ENCODE measurements at places on chromosomes 11 and 22.
A peak's percentile ranks its signal among the peaks of the same experiment; 100 is the strongest.

DNA sequence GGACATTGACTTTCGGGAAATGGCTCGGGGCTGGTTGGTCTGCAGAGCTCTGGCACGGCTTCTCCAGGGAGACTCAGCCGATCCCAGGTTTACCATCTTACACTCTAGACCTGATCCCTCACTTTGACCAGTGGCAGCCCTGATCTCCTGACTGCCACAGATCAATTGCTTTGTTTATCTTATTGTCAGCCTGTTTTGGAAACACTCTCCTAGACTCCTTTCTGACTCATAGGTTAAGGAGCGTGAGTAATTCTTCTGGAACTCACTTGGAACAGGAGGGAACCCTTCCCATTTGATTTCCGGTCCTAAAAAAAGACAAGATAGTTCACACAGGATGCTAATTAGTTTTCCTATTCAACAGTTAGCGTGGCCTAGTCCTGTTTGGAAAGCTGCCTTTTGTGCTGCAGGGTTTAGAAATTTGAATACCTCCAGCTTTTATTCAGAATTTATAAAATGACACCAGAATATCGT lies 16.0 kb upstream of the BMAL1 start:
- no peak for DNase-seq

DNA sequence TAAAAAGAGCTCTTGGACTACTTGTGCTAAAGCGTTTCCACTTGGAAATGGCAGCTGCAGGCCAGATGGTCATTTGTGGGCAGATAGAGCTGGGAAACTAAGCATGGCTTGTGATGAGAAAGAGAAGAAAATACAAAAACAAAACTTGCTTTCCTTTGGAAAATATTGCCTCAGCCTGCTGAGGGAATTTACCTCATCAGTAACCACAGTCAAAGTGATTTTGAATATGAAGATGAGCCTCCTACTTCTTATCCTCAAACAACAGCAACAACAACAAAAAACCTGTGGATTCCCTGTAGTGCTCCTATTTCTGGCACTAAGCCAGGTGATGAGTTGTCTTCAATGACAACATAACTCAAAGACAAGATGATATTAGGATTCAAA lies 62.7 kb upstream of the FIBIN start:
- DNase-seq: no peak

GRCh38 chr11:84243629-84244263 lies 957.6 kb upstream of the CCDC90B start:
- no peak for DNase-seq

DNA sequence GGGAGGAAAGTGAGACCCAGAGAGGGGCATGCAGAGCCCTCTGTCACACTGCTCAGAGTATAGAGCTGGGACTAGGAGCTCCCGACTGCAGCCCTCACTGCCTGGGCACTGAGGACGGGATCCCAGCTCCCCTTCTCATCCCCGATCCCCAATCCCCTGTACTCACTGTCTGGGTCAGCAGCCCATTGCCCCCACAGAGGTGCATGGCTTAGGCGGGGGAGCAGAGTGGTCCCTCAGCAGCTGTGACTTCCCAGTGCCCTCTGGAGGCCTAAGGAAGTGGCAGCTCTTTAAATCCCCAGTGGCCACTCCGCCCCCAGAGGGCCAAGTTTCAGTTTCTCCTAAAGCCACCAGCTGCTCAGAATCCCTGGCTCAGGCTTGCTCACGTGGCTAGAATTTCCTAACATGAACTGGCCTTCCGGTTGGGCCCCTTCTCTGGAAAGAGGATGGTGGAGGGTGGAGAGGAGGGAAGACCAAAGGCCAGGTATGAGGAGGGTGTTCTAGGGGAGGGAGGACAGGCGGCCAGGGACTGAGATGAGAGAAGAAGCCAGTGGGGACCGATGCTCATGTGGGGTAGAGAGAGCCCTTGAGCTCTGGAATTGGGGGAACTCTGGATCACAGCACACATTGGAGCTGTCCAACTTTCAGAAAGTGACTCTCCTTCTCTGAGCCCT lies at the start of gene BATF2:
TSS of gene BATF2 (minus strand) at position 262 of the 671 bp plus-strand sequence. CDS start at position 205, 57 bp downstream.
- DNase-seq: peak; percentile 72

DNA sequence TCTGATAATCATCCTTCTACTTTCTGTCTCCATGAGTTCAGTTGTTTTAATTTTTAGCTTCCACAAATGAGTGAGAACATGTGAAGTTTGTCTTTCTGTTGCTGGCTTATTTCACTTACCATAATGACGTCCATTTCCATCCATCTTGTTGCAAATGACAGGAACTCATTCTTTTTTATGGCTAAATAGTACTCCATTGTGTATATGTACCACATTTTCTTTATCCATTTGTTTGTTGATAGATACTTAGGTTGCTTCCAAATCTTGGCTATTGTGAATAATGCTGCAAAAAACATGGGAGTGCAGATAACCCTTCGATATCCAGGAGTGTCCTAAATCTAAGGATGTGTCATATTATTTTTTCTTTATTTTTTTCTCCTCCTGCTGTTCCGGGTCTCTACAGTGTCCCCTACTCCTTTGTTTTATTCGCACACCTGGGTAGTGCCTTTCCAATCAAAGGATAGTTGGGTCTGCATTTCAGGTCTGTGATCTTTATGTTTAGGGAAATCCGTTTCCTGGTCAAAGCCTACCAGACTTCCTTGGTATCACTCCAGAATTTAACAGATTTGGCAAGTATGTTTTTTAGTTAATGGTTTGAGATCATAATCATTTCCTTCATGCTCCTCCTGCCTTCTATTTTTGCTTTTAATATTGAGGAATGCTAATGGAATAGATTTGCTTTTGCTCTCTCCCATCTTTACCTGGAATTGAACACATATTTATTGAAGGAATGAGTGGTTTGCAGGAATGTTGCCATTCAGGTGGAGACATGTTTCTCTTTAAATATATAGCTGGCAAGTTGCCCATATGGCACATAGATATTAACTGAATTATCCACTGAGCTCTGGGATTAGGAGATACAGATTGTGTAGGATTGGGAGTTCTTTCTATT lies 53.7 kb downstream of the ARHGEF12 start:
- no peak for DNase-seq

GRCh38 chr22:43993072-43993760 lies 30.9 kb upstream of the PARVB start:
- DNase-seq: peak; percentile 75

- no peak for DNase-seq
Measured at GRCh38 chr11:26909515-26909914, 84.4 kb upstream of the FIBIN start.

DNA sequence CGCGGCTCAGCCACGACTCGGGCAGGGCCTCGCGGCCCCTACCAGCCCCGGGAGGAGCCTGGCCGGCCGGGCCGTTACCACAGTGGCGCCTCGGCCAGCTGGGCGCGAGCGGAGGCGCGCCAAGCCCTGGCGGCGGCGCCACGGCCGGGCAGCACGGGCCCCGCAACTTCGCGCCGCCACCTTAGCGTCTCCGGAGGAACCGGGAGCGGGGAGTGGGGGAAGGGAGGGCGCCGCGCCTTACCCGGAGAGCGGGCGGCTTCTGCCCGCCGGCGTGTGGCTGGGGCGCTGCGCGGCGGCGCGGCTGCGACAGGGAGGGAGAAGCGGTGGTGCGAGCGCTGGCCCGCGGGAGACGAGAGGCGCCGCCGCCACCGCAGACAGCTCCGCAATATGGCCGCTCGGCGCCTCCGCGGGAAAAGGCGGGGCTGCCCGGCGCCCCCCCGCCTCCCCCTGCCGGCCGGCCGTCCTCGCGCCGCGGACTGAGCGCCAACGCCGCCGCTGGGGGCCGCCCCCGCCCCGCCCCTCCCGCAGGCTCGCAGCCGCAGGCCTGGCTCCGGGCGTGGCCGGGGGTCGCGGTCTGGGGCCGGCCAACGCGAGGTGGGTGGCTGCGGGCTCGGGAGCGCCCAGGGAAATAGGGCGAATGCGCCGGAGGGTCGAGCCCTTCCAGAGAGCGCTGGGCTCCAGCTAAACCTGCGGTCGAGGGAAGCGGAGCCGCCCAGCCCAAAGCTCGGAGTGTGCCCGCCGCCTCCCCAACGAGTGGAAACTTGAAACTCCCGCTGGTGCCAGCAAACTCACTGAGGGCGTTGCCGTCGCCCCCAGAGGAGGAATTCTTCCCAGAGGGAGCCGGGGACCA lies at the start of gene RDX:
TSS of gene RDX (minus strand) at position 389 of the 850 bp plus-strand sequence. CDS start 16,922 bp downstream, outside the sequence.
- DNase-seq: peak; percentile 77

DNA sequence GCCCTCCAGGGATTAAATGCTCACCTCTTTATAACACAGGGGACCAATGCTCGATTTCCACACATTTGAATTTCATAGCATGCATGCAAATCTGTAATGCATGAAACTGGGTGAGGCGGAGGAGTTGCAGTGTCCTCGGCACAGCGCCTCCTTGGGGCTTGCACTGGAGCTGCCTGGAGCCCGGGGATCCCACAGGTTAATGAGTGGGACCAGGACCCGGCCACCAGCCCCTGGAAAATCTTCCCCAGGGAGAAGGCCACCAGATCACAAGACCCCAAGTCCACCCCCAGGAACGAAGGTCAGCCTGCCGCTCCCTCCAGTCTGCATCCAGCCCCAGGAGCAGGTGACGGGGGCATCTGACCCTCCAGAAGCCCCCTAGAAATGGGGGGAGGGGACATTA lies 119.1 kb downstream of the MN1 start:
- no peak for DNase-seq

DNA sequence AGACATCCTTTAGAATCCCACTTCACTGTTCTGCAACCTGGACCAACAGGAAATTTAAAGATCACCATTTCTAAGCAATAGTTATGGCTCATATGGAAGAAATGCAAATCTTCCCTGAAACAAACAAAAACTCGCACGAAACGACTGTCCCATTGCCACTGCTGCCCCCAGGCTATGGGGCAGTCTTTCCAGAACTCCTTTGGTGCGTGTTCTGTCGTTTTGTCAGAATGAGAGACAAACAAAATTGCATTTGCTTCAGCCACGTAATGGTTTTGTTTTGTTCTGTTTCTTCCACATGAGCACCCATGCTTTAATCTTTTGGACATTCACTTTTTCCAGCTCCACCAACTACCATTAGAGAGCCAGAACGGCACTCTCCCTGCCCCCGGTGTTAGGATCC lies 10.8 kb upstream of the FBLN1 start:
- DNase-seq: no peak

DNA sequence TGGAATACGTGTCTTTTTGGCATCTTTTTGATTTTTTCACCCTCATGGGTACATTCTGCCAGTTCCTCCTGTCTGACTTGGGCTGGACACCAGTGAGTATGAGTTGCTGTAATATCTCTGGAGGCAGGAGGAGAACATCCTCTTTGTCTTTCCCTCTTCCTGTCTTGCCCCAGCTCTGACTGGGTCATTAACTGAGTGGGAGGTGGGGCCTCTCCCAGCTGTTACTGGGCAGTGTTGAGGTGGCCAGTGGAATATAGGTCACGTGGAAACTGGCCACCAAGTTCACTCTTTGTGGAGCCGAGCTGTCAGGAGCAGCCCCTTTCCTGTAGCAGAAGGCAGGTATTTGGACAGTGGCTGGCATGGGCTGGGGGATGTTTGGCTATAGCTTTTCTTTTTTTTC lies 2.2 kb downstream of the GLB1L2 start:
- no peak for DNase-seq

DNA sequence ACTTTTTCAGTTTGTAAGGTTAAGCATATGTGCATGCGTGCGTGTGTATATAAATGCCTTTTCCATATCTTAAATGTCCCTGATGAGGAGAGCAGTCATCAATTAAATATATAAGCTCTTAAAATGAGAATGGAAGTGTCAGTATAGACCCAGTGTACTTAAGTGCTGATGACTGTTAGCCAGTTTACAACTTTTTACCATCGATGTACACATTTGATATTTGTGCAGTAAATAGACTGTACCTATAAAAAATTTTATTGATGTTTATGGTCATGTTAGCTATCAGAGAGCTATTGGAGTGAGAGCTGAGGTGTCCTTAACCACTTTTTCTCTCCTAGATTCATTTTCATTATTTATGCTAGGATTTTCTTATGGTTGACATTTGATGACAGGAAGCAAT lies 45.4 kb downstream of the TRAF6 start:
- DNase-seq: no peak

DNA sequence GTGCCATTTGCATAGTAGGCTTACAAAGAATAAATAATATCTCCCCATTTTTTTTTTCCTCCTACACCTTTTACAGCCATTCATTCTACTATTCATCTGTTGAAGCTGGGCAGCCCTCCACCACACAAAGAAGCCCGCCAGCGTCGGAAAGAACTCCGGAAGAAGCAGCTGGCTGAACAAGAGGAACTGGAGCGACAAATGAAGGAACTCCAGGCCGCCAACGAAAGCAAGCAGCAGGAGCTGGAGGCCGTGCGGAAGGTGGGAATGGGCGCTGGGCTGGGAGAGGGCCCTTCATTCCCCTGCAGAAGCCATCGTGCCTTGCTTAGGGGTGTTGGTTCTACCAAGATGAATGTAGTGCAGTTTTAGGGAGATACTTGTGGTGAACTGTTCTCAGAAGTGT lies 68.6 kb downstream of the SWAP70 start:
- DNase-seq: no peak

GRCh38 chr22:26170112-26170492 lies 840 bp downstream of the SEZ6L start:
- no peak for DNase-seq

DNA sequence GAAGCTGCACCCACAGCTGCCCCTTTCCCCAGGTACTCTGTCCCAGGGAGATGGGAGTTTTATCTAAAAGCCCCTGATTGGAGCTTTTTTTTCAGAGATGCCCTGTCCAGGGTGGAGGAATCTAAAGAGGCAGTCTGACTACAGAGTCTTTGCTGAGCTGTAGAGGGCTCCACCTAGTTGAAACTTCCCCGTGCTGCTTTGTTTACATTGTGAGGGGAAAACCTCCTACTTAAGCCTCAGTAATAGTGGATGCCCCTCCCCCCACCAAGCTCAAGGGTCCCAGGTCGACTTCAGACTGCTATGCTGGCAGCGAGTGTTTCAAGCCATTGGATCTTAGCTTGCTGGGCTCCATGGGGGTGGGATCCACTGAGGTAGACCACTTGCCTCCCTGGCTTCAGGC lies 470.1 kb upstream of the LARGE1 start:
- DNase-seq: no peak

- no peak for DNase-seq
Measured at GRCh38 chr11:12483604-12484003, 106.2 kb downstream of the PARVA start.

DNA sequence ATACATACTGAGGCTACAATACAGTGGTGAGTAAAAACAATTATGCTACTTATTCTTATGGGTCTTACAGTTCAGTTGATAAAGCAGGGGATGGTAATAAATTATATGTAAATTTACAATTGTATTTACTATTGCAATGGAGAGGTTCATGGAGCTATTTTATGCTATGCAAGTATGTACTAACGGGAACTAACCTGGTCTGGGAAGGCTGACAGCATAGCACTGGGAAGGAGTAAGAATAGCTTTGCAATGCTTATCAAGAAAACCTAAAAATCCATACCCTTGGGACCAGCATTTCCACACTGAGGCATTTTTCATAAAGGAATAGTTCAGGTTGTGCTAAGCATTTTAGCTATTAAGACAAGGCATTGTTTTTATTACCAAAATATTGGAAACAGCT lies 700.6 kb downstream of the NELL1 start:
- no peak for DNase-seq

GRCh38 chr11:133506023-133506422 lies 26.3 kb downstream of the OPCML start:
- DNase-seq: no peak
